ENCODE measurements at places on chromosomes 16 and 17. TPM values are rescaled to one million over a fixed set of nuclear protein-coding genes. Genes with fewer than 3 reads are reported as not detected.

RBFOX1 gene
- total RNA-seq, result under 0.01 TPM

C1QL1 gene
- not detected for total RNA-seq

TMC5 gene
- not detected for total RNA-seq

KRTAP1-4 gene
- total RNA-seq, result not detected

TERB1 gene
- total RNA-seq, result 0.21 TPM

TRIM25 gene
- 25.3 TPM for total RNA-seq

UNC45B gene
- total RNA-seq, result not detected

FBXW10B gene
- 1.4 TPM for total RNA-seq

PYY gene
- 2.1 TPM for total RNA-seq

C16orf82 gene
- total RNA-seq, result not detected

PMFBP1 gene
- 1.3 TPM for total RNA-seq

NPIPA2 gene
- 0.48 TPM for total RNA-seq

CRYBA1 gene
- total RNA-seq, result not detected

EIF3CL gene
- 280 TPM for total RNA-seq

VMO1 gene
- 1.1 TPM for total RNA-seq

CLEC3A gene
- total RNA-seq, result not detected

GIT1 gene
- 23.9 TPM for total RNA-seq

KRTAP16-1 gene
- not detected for total RNA-seq

FZD2 gene
- total RNA-seq, result 0.21 TPM

MYO15A gene
- under 0.01 TPM for total RNA-seq

CASKIN2 gene
- 2.3 TPM for total RNA-seq

GJD3 gene
- total RNA-seq, result not detected

TNFRSF17 gene
- total RNA-seq, result not detected

OTOA gene
- total RNA-seq, result not detected

CCL3 gene
- not detected for total RNA-seq

DNAH17 gene
- total RNA-seq, result under 0.01 TPM

MAF gene
- 39.0 TPM for total RNA-seq

BFAR gene
- total RNA-seq, result 129 TPM

GAST gene
- not detected for total RNA-seq

COIL gene
- 18.1 TPM for total RNA-seq

FOXN1 gene
- total RNA-seq, result 0.21 TPM

SLC52A1 gene
- 1.7 TPM for total RNA-seq

TP53TG3C gene
- total RNA-seq, result not detected

GPR139 gene
- not detected for total RNA-seq

PIGQ gene
- total RNA-seq, result 27.7 TPM

SLC39A11 gene
- total RNA-seq, result 23.2 TPM
